ENCODE measurements at places on chromosomes 7 and 10. TPM values are rescaled to one million over a fixed set of nuclear protein-coding genes. Genes with fewer than 3 reads are reported as not detected.

Gene CD36
- total RNA-seq: not detected

Gene LIPJ
- total RNA-seq: not detected

Gene BRAT1
- total RNA-seq: 59.7 TPM

Gene MYL10
- total RNA-seq: not detected

Gene BTBD16
- not detected for total RNA-seq

Gene STEAP4
- total RNA-seq: not detected

Gene CDCA7L
- total RNA-seq: 118 TPM

Gene SMKR1
- 0.56 TPM for total RNA-seq

Gene COL17A1
- total RNA-seq: 0.30 TPM

Gene SGCE
- 16.8 TPM for total RNA-seq

Gene RBM20
- total RNA-seq: not detected

Gene CDHR1
- total RNA-seq: not detected

Gene IGFBP3
- 224 TPM for total RNA-seq

Gene ANKRD61
- not detected for total RNA-seq

DNA sequence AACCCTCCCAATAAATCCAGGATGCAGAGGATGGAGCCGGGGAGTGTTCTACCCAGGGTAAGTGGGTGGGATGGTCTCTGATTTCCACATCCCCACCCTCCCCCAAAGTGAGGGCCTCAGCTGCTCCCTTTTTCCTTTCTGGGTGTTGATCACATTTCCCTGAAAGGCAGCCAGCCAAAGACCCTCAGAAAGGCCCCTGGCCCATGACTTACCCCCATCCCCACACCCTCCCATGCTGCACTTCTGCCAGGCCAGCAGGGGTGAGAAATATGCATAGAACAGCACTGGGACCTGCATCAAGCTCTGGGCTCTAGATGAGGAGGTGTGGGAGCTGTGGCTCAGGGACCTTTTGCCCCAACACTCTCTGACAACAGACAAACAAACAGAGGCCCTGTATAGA lies 927.3 kb upstream of the ZNF722 start:
- no peak for DNase-seq

DNA sequence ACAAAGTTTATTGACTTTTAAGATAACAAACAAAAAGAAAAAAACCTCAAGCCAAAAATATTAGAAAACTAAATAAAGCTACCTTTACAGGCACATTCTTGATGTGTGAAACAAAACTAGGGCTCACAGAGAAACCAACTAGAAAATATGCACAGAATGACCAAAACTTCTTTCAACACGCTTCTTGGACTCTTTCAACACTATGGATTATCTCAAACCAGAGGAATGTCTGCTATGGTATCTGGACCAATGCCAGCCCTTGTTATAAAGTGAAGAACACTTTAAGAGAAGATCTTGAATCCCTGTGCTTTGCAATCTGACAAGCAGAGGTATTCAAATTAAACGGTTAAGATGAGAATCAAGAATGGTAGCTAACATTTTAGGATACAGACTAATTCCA lies 76.6 kb downstream of the DNAJC1 start:
- DNase-seq: peak; percentile 38

DNA sequence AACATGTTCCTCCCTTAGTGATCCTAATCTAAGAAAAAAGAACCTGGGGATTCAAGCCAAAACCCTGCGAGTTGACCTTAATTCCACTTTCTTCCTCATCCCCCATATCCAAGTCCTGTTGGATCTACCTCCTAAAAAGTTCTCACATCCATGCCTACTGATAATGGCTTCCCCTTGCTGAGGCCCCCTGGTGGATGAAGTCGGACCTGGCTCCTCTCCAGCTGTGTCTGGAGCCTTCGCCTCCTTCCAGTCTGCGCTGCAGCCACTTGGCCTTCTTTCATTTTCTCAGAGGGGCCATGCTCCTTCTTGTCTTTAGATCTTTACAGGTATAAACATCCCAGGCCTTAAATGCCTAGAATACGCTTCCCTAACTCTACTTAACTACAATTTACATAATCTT lies 8.1 kb downstream of the PDE1C start:
- DNase-seq: peak; percentile 67

- peak; percentile 30 for DNase-seq
Measured at GRCh38 chr10:14173706-14174594, 156.8 kb downstream of the FRMD4A start.

GRCh38 chr10:84846658-84847316 lies 518.4 kb downstream of the CCSER2 start:
- no peak for DNase-seq

DNA sequence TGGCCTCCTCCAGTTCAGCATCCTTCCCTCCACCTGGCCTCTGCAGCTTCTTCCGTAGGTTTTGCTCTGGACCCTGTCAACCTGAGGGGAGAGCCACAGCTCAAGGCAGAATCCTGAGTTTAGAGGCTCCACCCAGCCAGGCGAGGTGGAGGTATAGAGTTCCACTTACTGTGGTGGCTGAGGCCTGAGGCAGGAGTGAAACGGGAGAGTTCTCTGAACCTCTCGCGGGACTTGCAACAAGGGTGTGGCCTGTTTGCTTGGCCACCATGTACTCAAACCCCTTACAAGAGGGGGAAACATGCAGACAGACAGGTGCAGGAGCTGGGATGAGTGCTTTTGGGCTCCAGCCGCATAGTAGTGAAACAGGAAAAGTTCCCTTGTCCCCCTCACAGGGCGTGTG lies 154.0 kb upstream of the C7orf33 start:
- no peak for DNase-seq

- DNase-seq: no peak
Measured at GRCh38 chr7:2440608-2441245, 35.5 kb downstream of the GRIFIN start.

DNA sequence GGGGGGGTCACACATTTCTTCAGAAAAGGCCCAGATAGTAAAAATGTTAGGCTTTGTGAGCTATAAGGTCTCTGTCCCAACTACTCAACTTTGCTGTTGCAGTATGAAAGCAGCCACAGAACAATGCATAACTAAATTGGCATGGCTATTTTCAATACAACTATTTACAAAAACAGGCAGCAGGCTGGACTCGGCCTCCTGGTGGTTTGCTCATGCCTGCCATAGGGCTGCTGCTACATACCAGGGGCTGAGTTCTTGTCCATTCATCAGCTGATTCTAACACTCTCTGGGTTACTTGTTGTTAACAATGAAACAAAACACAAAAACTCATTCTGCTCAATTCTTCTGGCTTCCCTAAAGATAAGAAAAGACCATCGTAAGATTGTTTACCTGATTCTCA lies 109.4 kb upstream of the ADAM12 start:
- DNase-seq: no peak

DNA sequence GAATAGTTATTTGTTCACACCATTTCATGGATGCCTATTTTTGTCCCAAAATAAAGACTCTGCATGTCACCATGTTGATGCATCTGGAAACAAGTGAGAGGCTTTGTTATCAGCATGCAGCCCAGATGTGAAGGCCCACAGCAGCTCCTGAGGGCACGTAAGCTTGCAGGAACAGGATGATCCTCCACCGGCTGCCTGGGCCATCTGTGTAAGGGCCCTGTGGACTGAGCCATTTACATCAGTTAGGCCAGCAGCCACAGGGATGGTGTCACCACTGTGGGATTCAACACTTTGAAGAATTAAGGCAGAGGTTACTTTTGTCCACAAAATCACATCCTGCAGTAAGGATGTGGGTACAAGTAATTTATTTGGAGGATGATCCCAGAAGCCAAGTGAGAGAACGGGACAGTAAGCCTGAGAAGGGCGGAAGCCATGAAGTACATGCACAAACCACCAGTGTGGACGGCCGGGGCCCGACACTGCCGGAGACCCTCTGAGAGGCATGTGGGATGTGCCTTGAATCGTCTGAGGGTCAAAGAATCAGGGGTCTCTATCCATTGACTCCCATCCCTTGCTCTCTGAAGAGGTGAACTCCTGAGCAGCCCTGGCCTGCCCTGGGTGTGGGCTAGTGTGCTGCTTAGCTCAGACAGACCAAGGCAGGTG lies 609.7 kb downstream of the DNAJB6 start:
- no peak for DNase-seq

DNA sequence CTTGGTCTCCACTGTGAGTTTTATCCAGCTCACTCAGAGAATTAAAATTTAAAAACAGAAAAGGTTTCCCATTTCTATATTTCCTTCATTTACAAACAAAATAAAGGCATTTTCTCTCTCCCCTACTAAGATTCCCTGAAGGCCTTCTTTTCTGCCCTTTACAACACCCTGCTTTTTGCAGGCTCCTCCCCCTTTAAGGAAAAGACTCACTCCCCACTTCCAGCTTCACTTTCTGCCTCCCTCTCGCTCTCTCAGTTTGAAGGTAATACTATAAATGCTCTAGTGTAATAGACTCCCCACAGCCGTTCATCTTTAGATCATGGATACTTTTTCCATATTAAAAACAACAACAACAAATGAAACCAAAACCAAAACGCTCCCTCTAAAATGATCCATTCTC lies 53.3 kb downstream of the CDHR3 start:
- no peak for DNase-seq

DNA sequence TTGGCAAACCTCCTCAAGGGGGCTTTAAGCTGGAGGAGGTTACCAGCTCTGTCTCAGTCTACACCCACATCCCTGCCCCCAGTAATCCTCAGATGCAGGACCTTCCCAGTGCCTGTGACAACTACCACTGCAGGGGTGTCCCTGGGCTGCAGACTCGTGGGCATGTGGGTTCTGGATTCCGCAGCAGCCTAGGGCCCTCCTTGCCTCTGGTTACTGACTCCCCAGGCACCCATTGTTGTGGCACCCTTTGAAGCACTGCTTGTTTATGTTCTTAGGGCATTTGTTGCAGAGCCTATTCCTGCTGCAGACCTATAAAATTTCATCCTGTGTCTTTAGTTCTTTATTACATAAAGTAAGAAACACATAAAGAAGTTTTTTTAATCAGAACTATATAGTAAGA lies 51.1 kb upstream of the GJD4 start:
- no peak for DNase-seq

- DNase-seq: no peak
Measured at GRCh38 chr7:106954840-106955239, 89.7 kb upstream of the PRKAR2B start.

DNA sequence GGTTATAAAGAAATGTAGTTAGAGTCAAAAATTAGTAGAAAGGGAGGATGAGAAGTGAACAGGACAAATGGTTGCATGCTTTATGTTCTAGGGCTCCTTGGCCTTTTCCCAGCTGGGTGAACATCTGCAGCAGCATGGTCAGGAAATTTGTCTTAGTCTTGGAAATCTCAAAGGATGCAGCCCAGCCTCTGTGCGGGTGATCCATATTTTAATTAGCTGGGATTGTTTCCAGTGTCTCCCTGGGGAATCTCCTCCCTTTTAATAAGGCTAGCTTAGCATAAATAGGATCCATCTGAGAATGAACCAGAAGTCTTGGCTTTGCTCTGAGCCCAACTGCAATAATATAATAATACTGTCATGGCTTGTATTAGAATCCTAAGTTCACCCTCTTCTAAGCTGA lies 198.3 kb downstream of the PRKG1 start:
- peak; percentile 1 for DNase-seq

GRCh38 chr7:102967798-102968197 lies 55.0 kb downstream of the LRRC17 start:
- no peak for DNase-seq

GRCh38 chr7:1065585-1066241 lies 21.4 kb downstream of the GPR146 start:
- peak; percentile 65 for DNase-seq

- DNase-seq: no peak
Measured at GRCh38 chr7:92534572-92534971, 6.0 kb downstream of the RBM48 start.

DNA sequence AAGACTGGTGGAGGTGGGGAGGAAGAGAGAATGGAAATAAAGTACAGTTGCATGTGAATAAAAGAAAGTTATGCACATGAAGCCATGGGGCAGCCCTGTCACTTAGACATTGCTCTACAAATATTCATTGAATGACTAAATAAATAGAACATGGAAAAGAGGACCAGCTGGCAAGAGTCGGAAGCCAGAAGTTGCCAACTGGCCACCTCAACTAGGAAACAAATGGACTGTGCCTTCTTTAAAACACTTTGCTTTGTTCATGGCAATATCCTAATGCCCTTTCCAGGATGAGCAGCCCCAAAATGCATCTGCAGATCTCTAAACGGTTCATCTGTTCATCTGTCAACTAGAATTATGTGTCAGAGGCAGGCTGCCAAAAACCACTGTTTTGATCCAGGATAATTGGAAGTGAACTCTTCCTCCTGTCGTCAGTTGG lies 157.3 kb downstream of the NOC3L start:
- peak; percentile 63 for DNase-seq

DNA sequence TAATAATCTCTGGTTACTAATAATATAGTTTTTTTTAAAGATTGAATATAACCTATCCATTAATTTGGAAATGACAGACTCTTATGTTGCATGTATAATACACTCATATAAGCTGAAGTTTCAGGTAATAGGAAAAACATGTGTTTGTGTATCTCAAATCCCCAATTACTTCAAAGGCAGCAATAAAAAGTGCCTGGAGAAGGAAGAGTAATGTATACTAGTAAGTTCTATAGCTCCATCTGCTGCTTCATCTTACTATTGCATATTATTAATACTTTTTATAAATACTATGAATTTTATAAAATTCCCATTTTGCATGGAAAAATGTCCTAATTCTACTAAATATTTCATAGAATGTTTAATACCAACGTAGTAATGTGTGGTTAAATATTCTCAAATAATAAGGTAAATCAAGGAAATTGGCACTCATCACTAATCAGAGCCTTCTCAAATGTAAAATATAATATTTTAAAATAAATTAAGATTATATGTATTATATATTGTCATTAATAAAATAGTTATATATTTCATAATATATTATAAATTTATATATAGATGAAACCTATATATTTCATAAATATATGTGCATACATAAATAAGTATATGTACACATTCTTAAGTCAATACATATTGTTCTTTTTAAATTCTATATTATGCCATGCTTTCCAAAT lies 311.9 kb downstream of the HGF start:
- DNase-seq: no peak

DNA sequence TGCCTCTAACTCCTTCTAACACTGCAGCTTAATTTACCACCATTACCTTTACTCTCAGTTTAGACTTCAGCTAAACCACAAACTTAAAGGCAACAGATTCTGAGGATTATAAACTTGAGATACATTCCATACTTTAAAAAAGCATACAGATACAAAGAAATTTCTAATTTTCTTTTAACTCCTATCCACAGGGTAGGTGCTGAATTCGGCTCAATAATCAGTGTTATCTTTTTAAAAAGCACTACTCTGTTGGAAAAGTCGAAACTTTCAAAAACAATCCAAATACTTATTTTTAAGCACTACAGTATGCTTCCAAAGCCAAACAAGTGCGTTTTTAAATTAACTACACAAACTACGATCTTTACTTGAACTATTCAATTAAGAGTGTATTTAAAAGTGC lies 1.0 kb downstream of the SMNDC1 start:
- DNase-seq: no peak

DNA sequence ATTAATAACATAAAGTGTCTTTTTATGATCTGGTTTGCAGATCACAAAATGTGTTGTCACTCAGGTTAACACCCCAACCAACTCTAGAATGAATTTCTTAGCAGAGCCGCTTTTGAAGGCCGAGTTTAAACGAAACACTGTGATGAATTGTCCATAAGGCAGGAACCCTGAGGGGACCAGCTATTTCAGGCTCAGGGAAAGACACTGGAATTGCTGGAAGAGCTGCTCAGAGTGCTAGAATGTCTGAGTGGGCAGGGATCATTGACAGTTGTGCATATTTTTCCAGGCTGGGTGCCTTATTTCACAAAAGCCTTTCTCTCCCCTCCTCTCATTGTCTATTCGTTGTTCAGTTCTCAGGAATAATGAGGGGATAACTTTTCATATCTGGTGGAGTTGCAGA lies 68.7 kb upstream of the PRKG1 start:
- no peak for DNase-seq

GRCh38 chr10:103564776-103565520 lies 71.4 kb downstream of the NEURL1 start:
- DNase-seq: no peak
